AML-193 (cell line): ENCODE measurements at places on chromosomes 6 and 20.

DNA sequence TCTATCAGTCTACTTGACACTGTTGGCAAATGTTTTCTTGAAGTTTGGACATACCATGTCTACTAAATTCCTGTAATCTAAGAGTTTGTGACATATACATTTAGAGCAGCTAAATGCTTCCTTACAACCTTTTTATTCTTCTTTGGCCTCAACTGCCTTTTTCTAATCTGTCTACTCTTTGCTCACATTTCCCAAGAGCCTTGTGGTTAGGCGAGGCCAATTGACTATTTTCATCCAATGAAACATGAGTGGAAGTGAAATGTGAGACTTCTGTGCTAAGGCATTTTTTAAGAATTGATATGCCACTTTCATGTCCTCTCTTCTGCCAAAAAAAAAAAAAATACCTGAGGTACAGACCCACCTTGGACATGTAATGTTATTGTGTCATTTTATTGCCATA, 158.2 kb upstream of the MCHR2 start:
- no peak for DNase-seq

GRCh38 chr6:149335924-149336608, 18.6 kb downstream of the TAB2 start:
- DNase-seq = no peak

DNA sequence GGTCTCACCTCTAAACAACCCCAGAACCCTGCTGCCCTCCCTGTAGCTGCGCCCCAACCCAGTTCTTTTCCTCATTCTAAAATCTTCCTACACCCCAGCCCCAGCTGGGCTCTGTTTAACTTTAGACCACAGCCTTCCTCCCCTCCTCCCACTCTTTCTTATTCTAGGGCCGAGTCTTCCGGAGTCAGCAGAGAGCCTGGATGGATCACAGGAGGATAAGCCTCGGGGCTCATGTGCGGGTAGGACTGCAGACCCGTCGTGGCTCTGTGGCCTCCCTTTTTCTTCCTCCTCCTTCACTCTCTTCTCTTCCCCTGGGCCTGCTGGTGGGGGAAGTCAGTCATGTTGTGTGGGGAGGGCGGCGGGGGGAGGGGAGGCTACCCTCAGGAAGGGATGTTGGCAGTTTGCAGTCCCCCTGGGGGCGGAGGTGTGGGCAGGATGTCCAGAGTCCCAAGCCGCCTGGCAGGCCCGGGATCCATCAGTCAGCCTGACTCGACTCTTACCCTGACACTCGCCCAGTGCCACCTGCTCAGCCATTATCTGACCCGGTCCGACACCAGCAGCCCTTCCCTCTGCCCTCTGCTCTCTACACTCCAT, 8.1 kb downstream of the CAPN11 start:
- peak; percentile 34 for DNase-seq

DNA sequence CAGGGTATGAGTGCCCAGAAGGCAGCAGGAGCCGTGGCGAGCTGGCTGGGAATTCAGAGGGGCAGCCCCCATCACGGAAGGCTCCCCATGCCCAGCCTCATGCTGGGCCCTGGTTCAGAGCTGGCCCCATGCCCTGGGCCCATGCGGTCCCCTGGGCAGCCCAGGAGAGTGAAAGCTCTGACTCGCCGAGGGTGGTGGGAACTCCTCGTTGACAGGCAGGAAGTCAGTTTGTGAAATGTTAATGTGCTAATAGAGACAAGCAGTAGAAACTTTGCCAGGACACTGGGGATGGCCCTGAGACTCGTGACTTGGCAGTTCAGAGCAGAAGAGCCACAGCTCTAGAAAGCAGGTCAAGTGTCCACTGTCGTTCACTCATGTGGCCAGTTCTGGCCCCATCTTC, 353.0 kb downstream of the TAF4 start:
- DNase-seq = no peak

DNA sequence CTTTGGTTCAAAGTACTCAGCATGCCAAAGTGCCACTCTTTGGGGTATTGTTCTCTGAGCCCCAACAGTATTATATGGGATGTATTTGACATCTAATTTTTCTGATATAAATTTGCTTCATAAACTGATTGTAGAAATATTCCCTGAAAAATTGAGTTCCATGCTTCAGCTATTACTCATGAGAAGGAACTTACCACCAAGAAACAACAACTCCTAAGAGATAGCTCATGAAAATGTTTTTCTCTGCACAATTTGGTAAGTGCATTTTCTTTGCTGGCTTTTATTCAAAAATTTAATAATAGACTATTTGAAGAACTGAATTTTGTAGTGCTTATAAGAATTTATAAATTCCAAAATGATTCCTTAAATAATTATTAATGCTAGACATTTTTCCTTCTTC, 12.8 kb upstream of the TPD52L1 start:
- DNase-seq = no peak

GRCh38 chr6:27296106-27296783, 15.8 kb downstream of the POM121L2 start:
- DNase-seq = no peak

DNA sequence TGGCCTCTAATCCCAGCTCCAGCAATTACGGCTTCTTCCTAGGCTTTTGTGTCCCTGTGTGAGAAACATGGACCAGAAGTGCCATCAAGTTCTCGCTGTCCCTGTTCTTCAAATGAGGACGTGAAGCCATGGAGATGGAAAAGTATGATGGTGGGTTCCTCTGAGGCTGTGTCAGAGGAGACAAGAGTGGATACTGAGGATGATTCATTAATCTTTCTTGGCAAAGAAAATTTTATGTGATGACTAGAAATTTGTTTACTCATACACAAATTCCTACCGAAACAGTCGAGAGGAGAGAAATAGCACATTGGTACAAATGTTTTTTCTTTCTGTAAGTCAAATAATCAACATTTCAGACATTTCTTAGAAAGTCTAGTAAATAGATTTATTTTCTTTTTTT, 35.0 kb upstream of the PNRC1 start:
- no peak for DNase-seq

- DNase-seq = peak; percentile 60
Measured at GRCh38 chr6:28982476-28983266, 22.4 kb downstream of the ZNF311 start.

GRCh38 chr6:145137425-145137824, 597.9 kb downstream of the EPM2A start:
- peak; percentile 43 for DNase-seq

DNA sequence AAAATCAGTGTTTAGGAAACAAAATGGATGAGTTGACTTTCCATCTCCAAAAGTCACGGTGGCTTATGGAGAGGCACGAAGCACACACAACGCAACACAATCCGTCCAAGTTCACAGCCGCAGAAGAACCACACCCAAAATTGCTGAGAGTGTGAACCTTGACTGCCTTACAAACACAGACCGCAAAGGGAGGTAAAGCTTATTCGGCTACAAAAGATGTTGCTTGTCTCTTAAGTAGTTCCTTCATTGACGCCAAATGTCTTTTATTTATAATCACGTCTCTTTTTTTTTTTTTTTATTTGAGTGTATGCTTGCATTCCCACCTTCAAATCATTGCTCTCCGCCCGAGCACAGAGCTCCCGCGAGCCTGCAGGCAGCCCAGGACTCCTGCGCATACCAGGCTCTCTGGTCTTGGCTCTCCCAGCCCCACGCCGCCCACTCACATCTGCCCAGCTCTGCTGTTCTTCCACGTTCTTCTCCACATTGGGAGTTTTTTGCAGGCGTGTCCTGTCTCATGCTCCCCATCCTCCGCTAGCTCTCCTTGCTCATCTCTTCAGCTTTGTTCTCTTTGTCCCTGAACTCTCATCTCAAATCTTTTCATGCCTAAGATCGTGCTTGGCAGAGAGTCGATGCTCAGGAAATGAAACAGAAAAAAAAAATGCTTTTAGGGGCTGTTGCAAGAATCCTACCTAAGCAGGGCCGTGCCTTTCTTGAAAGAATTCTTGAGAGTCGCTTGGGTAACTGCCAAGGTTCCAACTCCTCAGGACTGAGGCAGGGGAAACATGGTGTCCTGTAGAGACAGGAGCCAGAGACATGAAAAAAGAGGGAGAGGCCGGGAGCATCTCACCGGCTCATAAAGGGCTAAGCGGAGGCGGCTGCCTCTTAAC, 25.8 kb downstream of the LY86 start:
- no peak for DNase-seq

- DNase-seq = peak; percentile 18
Measured at GRCh38 chr6:100258752-100259151, 206.0 kb downstream of the SIM1 start.

GRCh38 chr20:32828029-32828680, 8.4 kb downstream of the MAPRE1 start:
- no peak for DNase-seq
